ENCODE measurements at places on chromosomes 5 and 9.

DNA sequence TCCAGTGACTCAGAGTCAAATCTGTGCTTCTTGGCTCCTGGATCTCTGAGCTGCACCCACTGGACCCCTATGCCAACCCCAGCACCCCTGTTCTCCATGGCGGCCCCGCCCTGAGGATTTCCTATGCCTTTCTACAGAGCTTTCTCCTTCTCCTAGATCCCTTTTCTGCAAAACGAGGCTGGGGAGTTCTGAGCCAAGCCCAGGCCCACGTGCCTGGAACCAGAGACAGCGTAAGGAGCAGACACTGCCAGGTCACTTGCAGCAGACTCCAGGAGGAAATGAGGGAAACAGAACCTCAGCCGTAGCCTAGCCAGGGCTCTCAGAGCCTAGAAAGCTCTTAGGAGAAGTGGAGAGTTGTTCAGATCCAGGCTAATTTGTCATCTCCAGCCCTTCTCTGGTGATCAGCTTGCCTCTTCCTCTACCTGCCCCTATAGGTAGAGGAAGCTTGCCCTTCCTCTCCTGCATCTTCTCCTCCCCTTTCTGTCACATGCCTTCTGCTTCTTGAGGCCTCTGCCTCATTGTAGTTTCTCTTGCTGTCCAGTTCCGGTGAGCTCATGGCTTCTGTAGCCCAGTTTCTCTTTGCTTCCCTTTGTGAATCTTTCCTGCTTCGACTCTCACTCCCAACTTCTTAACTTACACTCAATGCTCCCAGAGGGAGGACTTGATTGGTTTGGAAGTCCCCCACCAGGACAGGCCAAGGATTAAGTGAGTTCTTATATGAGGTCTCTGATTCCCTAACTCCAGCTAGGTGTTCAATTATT lies 163.4 kb downstream of the RGS3 start:
- no peak for DNase-seq

- peak; percentile 6 for DNase-seq
These were observed 1.1 kb downstream of the GCNT4 start for GRCh38 chr5:75051217-75051751.

DNA sequence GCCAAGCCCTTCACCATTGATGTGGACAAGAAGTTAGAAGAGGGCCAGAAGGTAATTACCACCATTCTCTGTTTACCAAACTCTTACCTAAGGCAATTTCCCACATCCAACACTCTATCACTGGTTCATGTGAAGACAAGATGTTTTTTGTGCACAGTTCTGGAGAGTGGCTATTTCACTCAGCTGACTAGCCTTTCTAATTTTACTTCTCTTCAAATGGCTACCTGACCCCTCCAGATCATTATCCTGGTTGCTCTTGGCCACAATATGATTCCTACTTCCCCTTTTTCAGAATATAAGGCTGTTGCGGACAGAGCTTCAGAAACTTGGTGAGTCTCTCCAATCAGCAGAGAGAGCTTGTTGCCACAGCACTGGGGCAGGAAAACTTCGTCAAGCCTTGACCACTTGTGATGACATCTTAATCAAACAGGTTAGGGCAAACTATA lies 7.1 kb downstream of the KIF20A start:
- DNase-seq, result no peak

DNA sequence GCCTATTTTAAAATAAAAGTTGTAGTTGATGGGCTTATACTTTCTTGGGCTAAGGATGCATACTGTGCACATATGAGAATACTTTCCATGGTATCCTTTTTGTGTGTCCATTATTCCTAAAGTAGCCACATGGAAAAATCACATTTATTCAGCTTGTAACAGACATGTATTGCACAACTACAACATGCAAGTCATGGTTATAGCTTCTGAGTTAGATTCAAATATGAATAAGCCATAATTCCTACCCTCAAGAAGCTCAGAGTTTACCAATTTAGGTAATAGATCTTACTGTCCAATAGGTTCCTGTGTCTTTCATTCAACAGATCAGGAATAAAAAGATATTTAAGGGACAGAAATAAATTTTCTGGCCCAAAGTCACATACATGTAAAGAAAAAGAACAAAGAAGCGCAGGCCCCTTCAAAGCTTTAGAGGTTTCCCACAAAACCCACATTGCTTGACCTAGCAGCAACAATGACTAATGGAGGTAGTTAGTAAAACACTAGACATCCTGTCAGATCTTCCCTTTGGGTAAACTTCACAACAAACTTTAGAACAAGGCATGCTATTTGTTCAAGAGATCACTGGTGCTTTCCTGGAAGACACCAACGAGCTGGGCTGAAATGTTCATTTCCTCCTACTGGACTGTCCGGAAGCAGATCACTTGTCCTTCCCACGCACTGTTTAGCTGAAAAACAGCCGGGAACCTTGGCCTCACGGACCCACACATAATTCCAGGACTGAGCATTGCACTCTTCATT lies 78.4 kb upstream of the ITGA1 start:
- DNase-seq, result no peak

DNA sequence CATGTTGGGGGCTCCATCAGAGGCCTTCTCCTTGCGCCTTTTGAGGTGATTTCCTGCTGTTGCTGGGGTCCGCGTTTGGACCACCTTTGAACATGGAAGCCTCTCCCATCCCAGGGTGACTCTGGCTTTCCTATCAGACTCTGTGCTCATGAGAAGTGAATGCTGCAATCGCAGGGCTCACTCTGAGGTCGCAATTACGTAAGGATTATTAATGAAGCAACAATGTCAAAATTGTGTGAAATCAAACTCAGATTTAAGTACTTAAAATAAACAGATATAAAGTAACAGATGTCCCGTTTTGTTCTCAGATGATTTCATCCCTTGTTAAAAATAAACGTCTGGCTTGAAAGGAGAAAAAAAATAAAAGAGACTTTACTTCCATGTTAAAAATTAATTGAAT lies 634.2 kb downstream of the BNC2 start:
- DNase-seq, result no peak
